Hematopoietic multipotent progenitor cell treated with erythropoietin and hydrocortisone succinate and interleukin-3 and kit ligand, for 15 days (in vitro differentiated cells): ENCODE measurements at places on chromosomes 4 and X.

GRCh38 chr4:141240671-141241070 is 20.0 kb downstream of the ZNF330 start:
- no peak for DNase-seq

DNA sequence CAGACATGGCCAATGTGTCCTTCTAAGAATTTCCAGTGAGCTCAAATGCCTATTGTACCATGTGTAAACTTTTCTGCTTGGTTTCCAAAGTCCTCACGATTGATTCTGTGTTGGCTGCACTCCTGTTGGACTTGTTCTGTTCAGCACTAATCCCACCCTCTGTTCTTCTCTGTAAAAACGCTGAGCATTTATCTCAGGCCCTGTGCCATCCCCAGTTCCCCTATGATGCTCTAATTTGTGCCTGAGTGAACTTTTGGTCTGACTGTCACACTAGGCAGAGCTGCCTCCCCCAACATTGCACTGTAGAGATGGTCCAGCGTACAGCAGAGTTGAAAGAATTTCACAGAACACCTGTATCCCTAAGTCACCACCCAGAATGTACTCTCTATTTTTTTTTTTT is 76.1 kb upstream of the STS start:
- DNase-seq, result no peak

GRCh38 chrX:56505866-56506265 is 57.6 kb upstream of the UBQLN2 start:
- DNase-seq, result no peak

GRCh38 chrX:23008431-23009099 is 8.8 kb downstream of the DDX53 start:
- no peak for DNase-seq

- DNase-seq, result no peak
Observed at GRCh38 chr4:62898115-62898514, 1511.1 kb downstream of the TECRL start.

DNA sequence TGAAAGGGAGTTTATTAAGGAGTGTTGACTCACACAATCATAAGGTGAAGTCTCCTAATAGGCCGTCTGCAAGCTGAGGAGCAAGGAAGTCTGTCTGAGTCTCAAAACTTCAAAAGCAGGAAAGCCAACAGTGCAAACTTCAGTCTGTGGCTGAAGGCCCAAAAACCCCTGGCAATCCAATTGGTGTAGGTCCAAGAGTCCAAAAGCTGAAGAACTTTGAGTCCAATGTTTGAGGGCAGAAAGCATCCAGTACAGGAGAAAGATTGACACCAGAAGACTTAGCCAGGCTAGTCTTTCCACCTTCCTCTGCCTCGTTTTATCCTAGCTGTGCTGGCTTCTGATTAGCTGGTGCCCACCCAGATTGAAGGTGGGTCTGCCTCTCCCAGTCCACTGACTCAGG is 535.2 kb downstream of the ARAP2 start:
- no peak for DNase-seq

- no peak for DNase-seq
Observed at GRCh38 chrX:106168107-106168506, at the start of gene PWWP3B. Gene PWWP3B (plus strand): TSS chrX:106168305. CDS start chrX:106205433, 37,128 bp downstream.

- no peak for DNase-seq
Observed at GRCh38 chr4:36142504-36142903, 101.8 kb downstream of the ARAP2 start.

- DNase-seq, result no peak
Observed at GRCh38 chr4:32226204-32226603, 1506.0 kb downstream of the PCDH7 start.

- no peak for DNase-seq
Observed at GRCh38 chr4:177596035-177596434, 153.8 kb upstream of the AGA start.

- no peak for DNase-seq
Observed at GRCh38 chr4:121697564-121697963, 784 bp upstream of the ANXA5 start.

- DNase-seq, result no peak
Observed at GRCh38 chr4:19213388-19213787, 1038.3 kb upstream of the SLIT2 start.

DNA sequence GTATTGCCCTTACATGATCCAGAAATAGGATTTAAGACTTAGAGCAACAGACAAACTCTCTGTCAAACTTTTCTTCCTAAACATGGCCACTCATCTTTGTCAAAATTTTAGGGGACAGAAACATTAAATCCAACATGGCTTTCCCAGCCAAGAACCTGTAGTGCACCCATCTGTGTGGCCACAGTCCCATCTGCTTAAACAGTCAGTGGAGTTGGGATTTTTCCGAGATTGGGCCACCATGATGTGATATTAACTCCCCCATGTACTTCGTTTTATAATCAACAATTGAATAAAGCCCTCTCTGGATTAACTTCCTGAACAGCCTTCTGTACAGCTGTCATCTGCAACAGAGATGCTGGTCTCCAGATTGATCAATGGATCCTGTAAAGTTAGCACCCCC is 28.9 kb downstream of the TMEM144 start:
- no peak for DNase-seq

DNA sequence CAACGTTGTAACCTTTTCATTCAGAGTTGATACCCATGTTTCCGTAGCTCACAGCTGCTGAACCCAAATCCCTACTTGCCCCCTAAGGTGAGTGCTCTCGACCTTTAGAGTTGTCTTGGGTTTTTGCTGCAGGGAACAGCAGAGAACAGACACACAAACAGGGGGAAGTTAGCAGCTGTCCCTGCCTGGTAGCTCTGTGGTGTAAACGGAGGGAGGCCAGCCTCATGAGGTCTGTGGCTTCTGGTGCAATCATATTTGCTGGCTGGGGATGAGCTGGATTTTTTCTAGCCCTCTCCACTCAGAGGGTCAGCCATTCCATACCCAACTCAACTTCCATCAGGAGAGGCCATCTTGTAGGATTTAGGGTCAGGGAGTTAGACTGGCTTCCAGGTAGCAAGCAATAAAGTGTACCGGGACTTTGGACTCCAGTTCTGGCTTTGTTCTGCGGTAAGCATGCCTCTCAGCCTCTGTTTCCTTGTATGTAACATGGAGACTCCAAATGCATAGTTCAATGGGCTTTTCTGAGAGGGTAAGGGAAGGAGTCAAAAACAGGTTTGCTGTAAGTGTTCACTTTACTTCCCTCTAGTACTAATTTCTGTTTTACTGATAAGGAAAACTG is 218.9 kb downstream of the MID1IP1 start:
- no peak for DNase-seq

DNA sequence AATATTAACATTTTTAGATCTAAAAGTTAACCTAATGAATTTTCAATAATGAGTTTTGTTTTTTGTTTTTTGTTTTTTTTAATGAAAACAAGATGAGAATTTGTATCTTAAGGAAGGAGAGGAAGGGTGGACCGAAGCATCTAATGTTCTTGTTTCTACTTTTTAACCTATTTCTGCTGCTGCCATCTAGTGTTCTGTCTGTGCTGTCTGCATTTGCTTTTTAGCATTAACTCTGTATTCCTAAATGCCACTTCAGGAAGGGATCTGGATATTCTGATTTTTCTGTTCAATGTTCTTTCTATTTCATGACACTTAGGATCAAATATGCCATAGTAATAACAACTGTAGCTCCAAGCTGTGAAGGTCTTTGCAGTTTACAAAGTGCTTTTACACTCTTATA is 161.7 kb downstream of the BRWD3 start:
- DNase-seq, result no peak

DNA sequence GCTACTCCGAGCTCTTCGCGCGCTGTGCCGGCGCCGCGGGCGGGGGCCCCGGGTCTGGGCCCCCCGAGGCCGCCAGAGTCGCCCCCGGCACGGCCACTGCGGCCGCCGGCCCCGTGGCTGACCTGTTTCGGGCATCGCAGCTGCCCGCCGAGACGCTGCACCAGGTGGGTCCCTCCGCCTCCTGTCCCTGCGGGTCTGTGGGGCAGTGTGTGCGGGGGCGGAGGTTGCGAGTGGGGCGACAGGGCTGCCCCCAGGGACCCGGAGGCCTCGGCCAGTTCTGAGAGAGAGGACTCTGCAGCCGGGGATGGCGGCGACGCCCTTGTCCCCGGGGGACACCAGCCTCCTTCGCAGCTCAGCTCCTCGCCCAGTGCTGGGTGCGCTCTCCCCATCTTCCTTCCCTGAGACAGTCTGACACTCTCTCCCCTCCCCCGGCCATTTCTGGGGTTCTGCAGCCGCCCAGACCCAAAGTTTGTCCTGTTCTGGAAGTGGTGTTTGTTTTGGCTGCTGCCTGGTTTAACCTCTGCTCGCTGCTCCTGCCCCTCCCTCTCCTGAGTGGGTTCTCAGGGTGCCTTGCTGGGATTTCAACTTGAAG is 609 bp downstream of the REPS2 start:
- no peak for DNase-seq

DNA sequence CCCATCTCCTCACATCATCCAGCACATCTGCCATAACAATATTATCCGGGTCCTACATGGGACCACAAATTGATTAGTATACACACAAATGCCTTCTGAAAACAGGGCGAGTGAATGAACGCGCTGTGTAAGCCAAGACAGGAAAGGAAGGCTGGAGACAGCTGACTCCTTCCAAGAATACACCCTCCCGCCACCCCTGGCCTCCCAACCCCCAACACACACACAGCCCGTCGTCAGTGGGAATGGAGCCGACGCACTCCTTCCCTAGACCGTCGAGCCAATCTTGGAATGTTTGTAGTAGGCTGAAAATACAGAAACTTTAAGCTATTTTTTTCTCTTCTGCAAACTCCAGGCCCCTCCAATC is 319 bp upstream of the MAGEH1 start:
- DNase-seq, result no peak

- no peak for DNase-seq
Observed at GRCh38 chr4:40180356-40180755, 16.5 kb upstream of the RHOH start.
